ENCODE measurements at places on chromosomes 6 and 20.
A peak's percentile ranks its signal among the peaks of the same experiment; 100 is the strongest.

- no peak for DNase-seq
These were observed 4.4 kb downstream of the NCOA5 start for GRCh38 chr20:46085179-46085851.

- DNase-seq, result no peak
These were observed 266.1 kb upstream of the RNF24 start for GRCh38 chr20:4281258-4282055.

DNA sequence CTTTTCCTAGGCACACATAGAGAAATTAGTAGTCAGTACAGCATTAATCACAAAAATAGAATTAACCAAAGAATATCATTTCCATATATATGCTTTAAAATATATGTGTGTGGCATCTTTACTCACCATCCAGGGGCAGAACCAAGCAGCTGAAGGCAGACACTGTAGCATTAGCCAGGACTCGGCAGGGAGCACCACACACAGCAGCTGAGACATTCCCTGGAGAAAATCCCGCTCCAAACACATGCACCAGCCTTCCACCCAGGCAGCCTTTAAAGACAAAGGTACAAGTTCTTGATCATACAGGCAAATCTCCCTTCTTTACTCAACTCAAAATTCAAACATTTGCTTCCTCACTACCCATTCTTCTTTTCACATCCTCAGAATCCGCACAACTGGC is 64.7 kb downstream of the PKHD1 start:
- DNase-seq, result no peak

GRCh38 chr6:2706558-2706957 is 44.2 kb downstream of the MYLK4 start:
- DNase-seq, result no peak

GRCh38 chr6:1802491-1803395 is 193.0 kb downstream of the FOXC1 start:
- no peak for DNase-seq

DNA sequence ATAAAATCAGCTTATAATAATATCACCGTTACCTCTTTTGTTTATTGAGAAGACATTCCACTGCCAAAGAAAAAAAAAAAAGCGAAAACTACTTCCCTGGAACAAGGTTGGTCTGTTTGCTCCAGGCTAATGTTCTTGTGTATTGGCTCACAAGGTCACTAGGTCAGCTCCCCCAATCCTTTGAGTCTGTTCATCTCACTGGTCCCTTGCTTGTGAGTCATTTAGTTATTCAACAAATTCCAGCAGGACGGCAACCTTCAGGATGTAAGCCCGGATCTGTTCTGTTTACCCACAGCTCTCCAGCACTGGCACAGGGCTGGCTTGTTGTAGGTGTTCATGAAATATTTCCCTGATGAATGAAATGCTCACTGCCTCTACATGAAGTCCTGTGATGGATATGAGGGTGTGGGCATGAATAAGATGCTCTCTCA is 3.3 kb downstream of the ARHGAP40 start:
- DNase-seq, result no peak

DNA sequence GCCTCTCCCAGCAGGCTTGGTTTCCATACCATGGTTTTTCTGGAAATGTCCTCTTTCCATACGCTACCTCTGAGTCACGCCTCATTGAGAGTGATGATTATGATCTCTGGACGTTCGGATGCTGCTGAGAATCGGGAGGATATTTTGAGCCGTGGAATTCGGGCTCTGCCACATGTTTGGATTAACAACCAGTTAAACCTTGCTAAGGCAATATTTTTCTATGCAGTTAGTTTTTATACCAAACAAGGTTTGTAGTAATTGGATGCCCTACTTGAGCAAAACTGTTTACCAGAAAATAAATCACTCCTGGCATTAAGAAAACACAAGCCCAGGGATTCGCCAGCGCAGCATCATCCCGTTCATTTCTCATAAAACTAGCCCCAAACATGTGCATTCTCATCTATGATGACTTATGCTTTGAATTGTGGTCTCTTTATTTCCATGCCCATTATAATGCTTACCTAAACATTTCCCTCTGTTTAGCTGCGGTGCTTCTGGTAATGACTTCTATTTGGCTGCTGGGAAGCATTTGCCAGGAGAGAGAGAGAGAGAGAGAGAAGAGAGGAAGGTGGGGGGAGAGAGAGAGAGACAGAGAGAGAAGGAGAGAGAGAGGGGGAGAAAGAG is 198.9 kb downstream of the CLIC5 start:
- no peak for DNase-seq

DNA sequence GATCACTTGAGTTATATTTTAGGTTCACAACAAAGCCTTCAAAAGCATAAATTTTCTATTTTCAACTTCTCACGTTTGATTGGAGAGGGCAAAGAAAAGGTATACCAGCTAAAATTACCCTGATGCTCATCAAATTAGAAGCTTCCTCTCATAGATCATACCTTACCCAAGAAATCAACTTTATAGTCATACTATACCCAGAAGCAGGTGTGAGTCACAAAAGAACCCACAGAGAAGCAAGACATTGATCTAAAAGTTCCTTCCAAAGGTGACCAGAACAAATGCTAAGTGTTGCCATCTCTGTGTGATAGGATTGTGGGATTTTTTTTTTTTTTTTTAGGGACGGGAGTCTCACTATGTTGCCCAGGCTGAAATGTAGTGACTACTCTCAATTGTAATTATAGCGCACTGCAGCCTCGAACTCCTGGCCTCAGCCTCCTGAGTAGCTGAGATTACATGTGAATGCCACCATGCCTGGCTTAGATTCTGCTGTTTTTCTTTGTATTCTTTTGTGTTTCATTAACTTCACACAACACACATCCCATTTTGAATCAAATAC is 3.3 kb downstream of the EIF2S2 start:
- no peak for DNase-seq

GRCh38 chr6:143205991-143206390 is 145.3 kb downstream of the AIG1 start:
- no peak for DNase-seq

- DNase-seq, result no peak
These were observed 190.7 kb upstream of the FBXL4 start for GRCh38 chr6:99138445-99138844.

- DNase-seq, result no peak
These were observed 50.5 kb upstream of the ENPP5 start for GRCh38 chr6:46221222-46221793.

GRCh38 chr6:43673444-43674084 is 14.0 kb downstream of the MRPS18A start:
- DNase-seq, result no peak

DNA sequence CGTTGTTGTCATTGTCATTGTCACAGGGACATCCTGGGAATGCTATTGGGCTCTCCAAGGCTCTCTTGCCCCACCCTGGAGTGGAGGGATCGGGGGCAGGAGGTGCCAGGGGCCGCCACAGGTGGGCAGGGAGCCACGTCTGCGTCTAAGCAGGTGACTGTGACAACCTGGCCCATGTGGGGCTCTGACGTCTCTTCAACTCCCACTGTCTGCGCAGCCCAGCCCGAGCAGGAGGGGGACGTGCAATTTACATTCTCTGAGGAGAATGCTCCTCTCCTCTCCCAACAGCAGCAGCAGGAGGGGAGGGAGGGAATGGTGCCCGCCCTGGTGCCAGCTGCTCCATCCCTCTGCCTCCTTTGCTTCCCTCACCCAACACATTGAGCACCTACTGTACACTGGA is 50.1 kb downstream of the GRM4 start:
- DNase-seq, result no peak

GRCh38 chr6:105193647-105194046 is 13.8 kb upstream of the POPDC3 start:
- DNase-seq, result no peak

- no peak for DNase-seq
These were observed 97.8 kb upstream of the PREP start for GRCh38 chr6:105500693-105501092.

DNA sequence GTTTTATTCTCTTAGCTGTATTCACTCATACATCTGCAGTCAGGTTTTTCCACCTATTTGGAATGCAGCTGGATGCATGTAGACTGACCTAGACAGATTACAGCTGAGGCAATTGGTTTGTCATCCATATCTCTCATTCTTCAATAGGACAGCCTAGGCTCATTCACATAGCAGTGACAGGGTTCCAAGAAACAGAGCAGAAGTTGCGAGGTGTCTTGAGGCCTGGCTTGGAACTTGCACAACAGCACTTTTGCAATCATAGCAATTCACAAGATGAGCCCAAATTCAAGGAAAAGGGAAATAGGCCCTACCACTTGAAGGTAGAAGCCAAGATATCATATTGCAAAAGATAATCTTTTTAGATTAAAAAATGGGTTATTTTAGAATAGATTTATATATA is 508.9 kb upstream of the JAG1 start:
- no peak for DNase-seq

- DNase-seq, result no peak
These were observed 78.4 kb downstream of the ADTRP start for GRCh38 chr6:11700118-11700718.

GRCh38 chr6:3750317-3751076 is 1.0 kb downstream of the PXDC1 start:
- DNase-seq, result peak; percentile 57

DNA sequence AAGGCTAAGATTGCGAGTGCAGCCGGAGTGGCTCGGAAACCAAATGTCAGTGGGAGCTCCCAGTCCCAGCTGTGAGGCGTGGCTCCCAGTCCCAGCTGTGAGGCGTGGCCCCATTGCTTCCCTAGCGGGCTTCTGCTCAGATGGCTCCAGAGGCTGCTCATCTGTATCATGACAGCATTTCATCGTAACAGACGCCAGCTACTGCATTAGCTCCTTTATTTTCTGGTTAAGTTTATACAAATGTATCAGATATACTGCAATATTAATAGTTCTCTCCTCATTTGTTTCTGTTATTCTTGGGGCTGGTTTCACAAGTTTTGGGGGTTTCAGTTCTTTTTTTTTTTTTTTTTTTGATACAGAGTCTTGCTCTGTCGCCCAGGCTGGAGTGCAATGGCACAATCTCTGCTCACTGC is 34.7 kb upstream of the TBXT start:
- DNase-seq, result no peak

GRCh38 chr20:44409132-44409600 is 53.7 kb downstream of the HNF4A start:
- no peak for DNase-seq

DNA sequence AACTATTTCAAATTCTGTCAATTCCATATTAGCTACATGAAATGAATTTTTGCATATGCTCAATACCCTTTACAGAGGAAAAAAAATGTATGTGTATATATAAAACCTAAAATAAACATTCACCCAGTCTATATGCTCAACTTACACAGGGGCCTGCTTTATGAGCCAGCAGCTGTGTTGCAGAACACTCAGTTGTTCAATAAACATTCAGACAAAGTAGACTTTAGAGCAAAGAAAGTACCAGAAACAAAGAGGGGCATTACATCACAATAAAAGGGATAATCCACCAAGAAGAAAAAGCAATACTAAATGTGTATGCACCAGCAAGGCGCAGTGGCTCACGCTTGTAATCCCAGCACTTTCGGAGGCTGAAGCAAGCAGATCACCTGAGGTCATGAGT is 9.5 kb downstream of the COQ3 start:
- no peak for DNase-seq

- no peak for DNase-seq
These were observed 922.2 kb upstream of the MAP3K7 start for GRCh38 chr6:91509039-91509438.

DNA sequence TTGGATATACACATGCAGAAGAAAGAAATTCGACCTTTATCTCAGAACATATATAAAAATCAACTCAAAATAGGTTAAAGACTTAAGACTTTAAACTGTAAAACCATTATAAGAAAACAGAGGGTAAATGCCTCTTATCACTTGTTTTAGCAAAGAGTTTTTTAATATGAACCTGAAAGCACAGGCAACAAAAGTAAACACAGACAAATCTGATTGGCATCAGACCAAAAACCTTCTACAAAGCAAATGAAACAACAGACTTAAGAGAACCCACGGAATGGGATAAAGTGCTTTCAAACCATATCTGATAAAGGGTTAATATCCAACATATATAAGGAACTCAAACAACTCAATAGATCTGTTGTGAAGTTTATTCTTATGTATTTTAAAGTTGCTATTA is 309.9 kb upstream of the OPRM1 start:
- no peak for DNase-seq

DNA sequence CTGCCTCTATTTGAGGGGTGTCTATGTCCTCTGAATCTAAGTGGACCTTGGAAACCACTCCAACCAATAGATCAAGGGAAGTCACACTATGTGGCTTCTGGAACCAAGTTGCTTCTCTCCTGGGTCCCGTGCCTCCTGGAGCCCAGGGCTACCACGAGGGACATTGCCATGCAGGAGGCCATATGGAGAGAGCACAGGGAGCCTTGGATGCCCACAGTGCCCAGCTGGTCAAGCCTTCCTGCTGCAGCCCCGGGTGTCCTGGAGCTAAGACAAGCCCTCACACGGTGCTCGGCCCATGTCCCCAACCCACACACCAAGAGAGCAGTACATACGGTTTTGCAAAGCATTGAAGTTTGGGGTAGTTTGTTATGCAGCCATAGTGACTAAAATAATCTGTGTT is 231.6 kb downstream of the SYNDIG1 start:
- DNase-seq, result peak; percentile 22

DNA sequence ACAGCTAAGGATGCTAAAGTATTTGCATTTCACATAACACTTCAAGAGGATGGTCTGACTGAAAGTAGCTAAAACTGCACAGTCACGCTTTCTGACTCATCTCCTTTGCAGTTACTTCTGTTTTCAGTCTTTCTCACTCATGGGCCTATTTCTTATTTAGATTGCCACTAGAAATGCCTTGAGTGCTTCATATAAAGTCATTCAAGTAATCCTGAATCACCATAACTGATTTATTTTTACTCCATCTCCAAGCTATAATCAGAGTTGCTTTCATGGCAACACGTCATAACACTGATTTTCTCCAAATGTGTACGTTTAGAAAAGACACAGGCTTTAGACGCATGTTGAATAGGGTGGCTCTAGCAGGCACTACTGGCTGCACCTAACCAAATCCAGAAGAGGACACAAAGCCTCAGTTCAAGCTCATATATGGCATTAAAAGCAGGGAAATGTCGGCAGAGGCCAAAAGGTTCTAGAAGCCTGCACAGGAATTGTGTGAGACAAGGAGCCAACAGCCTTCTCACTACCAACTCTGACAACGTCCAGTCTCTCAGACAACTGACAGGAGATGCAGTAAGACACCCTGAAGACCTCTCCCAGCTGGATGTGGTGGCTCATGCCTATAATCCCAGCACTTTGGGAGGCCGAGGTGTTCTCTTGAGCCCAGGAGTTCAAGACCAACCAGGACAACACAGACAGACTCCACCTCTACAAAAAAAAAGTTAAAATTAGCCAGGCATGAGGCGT is 64.1 kb upstream of the BEND6 start:
- no peak for DNase-seq

DNA sequence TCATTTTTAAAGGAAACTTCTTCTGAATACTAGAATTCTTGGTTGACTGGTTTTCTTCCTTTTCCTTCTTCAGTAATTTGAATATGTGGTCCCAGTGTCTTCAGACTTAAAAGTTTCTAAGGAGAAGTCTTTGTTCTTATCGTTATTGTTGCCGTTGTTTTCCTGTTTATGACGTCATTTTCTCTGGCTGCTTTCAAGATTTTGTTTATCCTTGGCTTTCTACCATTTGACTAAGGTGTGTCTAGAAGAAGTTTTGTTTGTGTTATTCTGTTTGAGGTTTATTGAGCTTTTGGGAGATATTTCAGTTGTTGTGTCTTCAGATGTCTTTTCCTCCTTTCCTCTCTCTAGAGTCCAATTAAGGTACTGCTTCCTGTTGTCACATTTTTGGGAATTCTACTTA is 24.5 kb downstream of the CDYL start:
- DNase-seq, result no peak

Data from liver (tissue), 10 donors.